ENCODE measurements at places on chromosomes 2 and 18.
A peak's percentile ranks its signal among the peaks of the same experiment; 100 is the strongest.

DNA sequence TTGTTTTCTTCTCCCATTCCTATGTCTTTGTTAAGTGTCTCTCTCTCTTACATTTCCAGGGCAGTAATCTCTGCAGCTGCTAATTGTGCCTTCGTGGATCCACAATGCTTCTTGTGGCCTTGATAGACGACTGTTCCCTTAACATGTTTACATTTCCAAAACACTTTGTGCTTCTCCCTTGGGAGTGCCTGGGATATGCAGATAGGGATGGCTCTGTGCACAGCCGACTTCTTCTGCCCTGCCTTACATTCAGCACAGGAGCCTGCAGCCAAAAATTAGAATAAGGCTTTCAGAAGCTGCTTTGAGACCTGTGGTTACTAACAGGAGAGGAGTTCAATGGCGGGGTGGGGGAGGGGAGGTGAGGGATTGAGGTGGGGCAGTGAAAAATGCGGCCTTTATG lies 328.9 kb downstream of the TDRD15 start:
- no peak for DNase-seq

GRCh38 chr2:14975381-14975780 lies 342.9 kb downstream of the LRATD1 start:
- DNase-seq = no peak

- DNase-seq = peak; percentile 14
These were observed 233.5 kb upstream of the ATP5MC3 start for GRCh38 chr2:175414882-175415487.

DNA sequence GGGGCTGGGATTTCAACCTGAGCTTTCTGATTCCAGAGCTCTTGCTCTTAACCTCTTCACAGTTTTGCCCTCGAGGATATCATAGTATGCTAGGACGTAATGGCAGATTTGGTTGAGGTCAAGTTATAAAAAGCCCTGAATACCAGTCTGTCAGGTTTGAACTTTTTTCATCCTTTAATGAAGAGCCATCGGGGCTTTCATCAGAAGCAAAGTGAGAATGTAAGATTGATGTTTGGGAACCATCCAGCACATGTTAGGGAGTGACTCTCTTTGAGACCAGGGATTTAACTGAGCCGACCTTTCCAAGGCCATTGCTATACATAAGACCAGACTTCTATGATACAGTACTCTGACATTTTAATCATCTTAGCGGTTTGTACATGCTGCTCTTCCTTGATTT lies 142.5 kb downstream of the TTC27 start:
- no peak for DNase-seq

- DNase-seq = no peak
These were observed 146.4 kb downstream of the SH3RF3 start for GRCh38 chr2:109275120-109276012.

GRCh38 chr18:60246606-60247005 lies 126.0 kb downstream of the MC4R start:
- no peak for DNase-seq

GRCh38 chr2:82993609-82994008 lies 1465.5 kb downstream of the SUCLG1 start:
- DNase-seq = no peak

- DNase-seq = no peak
These were observed 265.3 kb upstream of the PKDCC start for GRCh38 chr2:41782306-41783158.

DNA sequence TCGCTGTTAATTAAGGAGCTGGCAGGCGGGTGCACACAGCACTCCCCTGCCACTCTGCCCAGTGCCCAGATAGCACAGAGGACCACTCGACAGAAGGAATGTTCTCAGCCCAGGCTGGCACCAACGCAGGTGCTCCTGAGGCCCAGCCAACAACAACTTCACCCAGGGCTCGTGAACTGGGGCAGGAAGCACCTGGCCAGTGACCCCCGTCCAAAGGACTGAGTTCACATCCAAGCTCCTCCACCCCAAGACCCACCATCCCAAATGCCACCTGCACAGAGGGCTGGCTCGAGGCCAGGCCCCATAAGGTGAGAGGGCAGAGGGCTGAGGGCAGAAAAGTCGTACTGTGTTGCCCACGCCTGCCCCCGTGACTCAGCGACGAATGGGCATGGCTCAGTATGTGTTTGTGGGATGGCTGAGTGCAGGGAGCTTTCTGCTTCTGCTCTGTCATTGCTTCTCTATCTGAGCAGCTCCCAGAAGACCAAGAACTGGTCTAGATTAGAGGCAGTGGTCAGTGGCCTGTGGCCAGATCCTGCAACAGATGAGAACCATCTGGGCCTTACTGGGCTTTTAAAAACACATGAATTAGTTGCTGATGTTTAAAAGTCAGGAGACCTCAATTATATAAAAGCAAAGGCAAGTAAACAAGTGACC lies 68.4 kb downstream of the POLR1A start:
- peak; percentile 87 for DNase-seq

DNA sequence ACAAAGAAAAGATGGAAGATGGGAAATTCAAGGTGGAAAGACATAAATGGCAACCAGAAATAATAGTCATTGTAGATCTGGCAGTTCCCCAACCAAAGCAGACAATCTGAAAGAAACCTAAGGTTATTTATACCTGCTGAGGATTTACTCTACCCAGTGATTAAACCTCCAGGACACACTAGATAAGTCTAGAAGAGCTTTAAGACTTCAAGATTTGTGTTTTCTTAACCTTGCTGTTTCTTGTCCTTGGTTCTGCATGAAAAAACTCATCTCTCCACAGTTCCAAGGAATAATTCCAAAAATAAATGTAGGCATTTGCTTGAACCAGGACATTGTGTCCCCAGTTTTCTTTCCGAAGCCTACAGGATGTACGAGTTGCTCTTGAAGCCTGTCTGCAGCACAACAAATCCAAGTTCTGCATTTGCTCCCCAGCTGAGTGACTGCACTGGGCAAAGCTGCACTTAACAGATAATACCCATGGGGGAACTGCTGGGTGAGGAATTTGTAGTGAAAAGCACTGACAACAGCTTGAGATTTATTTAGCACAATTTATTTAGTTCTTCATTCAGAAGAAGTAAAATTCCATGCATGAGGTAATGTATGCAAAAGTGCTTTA lies 19.8 kb downstream of the DTNA start:
- no peak for DNase-seq

DNA sequence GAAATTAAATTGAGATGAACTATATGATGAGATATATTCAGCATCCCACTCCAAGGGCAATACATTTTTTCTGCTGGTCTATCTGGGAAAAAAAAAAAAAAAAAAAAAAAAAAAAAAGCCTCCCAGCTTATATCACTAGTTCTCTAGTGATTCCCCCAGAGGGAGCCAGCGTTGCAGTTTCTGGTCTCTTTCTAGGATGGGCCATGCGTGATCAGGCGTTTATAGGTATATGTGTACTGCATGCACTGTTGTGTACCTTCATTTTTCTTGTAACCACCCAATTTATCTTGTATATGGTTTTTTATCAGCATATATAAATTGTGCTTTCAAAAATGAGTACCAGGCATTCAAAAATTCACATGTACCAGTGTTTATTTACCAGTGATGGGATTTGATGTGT lies 35.1 kb downstream of the DCDC2C start:
- DNase-seq = no peak

- no peak for DNase-seq
These were observed 151.7 kb downstream of the GBX2 start for GRCh38 chr2:236016496-236016895.

DNA sequence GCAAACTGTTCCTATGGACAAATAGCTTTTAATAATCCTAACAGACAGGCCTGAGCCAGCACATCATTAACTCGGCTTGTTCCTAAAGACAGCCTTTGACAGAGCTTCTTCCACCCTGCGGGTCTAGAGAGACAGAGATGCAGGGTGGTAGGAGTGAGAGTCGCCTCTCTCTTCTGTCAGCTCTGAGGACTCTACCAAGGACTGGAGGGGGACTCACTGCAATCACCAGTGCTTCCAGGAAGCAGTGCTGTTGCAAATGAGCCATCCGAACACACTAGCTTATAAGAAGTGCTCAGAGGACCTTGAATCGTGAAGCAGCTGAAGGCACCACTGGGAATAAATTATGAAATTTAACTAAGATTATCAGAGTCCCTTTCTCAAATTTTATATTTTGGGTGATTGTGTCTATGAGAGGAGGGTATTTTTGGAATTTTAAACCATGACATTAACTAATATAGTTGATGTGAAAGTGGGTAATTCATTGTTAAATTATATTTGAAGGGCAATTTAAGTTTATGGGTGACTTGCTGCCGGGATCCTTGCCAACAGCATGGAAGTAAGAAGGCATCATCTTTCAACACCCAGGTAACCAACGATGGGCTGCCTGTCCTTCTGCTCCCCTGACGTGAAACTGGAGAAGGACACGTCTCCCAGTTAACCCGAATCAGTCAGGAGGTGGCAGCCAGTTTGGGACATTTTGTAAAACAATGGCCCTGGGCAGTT lies 43.6 kb upstream of the PXDN start:
- no peak for DNase-seq

DNA sequence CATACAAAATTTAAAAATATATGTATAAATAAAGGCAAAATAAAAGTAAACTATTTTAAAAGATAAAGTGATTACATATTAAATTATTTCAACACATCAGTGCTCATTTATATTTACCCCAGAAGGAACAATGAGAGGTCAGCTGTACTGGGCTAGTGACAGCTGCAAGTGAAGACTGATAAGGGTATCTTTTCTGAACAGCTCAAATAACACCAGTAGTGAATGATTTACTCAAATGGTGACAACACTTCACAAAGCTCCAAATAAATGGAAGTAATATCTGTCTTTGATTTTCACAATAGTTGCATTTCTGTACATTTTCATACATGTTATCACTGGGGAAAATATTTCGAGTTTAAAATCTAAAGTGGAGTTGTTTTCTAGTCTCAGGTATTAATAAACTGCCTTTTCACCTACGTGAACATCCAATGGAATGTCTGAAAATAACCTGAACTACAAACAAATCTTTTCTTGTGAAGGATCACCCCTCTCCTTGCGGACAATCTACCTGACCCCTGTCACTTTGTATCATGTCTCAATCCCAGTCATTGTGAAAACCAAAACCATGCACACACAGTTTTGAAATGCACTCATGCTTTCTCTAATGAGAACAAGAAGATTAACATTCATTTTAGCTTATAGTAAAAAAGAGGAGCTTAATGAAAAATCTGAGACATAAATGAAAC lies 1928.8 kb upstream of the CELF4 start:
- no peak for DNase-seq

- DNase-seq = peak; percentile 36
These were observed 157.6 kb downstream of the ARL6IP6 start for GRCh38 chr2:152875701-152876695.

- DNase-seq = no peak
These were observed 36.7 kb downstream of the EPAS1 start for GRCh38 chr2:46333912-46334311.

DNA sequence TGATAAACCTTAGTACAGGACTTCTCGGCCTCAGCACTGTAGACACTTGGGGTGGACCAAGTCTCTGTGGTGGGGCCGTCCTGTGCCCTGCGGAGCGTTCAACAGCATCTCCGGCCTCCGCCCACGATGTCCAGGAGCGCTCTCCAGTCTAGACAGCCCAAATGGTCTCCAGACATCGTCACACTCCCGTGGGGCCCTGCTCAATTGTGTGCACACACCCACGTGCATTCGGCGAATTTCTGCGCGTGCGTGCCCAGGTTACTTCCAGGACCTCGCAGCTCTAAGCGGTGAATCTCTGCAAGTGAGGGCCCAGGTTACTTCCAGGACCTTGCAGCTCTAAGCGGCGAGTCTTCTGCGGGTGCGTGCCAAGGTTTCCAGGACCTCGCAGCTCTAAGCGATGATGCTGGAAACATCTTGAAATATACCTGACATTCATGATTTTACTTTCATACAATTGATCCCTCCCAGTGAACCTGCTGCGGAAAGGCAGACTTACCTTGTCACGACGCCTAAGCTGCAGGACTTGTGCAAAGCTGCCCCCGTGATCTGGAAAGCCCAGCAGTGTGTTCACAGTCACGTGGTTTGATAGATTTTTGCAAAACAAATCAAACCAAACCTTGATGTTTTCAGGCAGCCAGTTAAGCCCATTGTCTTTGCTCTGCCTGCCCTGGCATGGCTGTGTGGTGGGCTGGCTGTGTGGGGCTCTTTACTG lies 16.1 kb upstream of the OTOS start:
- DNase-seq = no peak

- no peak for DNase-seq
These were observed 1596.5 kb upstream of the LRRTM1 start for GRCh38 chr2:81901017-81901416.

DNA sequence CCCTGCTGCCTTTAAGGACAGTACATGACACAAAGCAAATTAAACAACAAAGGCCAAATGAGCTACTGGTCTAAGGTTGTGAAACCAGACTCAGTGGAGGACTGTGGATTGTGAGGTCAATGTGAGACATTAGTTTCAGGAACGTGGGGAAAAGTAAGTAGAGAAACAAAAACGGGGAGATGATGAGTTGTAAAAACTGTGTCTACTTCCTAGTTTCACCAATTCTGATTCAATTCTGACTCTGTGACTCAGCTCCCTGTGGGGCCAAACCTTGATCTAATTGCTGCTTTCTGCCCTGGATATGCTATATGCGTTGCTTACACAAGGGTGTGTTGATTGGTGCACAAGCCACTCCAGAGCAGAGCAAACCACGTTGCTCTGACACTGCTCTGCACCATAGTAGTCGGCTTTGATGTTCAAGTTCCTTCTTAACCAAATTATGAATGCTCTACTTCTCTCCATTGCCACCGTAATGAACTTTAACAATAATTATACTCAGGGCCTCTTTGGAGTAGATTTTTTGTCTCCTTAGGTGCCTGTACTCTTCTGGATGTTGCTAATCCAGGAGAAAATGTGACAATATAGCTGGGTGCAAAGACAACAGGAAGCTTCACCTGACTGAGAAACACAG lies 1640.1 kb upstream of the CELF4 start:
- no peak for DNase-seq

DNA sequence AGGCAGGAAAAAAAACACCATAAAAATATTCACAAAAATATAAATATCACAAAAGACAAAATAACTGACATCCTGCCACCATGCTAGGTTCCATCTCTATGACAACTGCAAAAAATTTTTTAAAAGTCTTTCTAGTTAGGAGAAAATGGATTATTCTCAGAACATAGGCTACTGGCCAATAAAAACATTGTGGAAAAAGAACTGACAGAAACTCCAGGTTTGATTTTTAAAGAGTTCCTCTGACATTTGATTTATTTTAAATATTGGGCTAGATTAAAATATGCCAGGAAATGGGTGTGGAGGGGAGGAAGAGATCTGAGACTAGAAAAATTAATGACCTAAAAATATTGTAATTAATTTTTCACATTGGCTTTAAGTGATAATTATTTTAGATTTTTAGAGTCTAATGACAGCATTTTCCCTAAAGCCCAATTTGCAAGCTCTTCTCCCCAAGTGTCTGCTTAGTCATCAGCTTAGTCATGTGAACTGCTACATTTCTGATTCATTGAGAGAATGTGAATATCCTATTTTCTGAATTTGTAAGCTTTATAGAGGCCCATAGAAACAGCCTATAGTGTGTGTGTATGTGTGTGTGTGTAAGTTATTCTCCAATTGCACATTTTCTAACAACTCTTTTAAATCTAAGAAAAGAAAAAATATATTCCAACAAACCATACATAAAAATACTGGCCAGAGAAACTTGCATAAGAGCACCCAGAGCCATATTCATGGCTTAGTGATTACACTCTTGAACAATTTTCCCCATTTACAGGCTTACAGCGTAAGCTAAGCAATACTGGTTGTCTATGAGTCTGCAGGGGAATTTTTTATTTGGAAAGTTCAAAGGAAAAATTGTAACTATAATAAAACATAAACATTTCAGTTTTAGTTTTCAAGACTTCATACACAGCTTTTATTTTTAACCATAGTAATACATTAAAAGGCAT lies 48.4 kb downstream of the TMEFF2 start:
- DNase-seq = no peak

All from GM04503 (cell line).